ENCODE measurements at places on chromosomes 3 and 15.

DNA sequence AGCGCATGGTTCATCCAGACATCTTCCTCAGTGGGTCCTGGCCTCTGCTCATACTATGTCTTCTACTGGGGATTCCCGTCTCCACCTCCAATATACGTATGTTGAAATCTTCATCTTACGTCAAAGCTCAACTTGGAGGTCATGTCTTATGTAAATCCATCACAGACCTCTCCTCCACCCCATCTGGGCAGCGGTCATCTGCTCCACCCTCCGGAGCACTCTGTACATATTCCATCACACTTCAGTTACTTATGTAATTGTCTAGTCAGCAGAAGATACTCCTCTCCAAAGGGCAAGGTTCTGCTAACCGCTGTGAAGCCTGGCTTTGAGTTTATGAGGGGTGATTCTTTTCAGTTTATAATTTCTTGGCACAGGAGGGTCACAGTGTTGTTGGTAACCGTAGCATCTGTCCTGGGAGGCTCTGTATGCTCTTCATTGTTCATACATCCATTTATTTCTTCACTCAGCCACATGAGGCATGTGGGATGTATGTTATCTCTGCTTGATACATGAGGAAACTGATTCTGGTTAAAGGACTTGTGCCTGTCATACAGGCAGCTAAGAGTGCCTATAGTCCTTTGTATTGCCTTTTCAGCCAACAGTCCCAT is 22.1 kb downstream of the MAP2K1 start:
- no peak for DNase-seq

- DNase-seq, result no peak
Measured at GRCh38 chr3:191369616-191370010, 39.3 kb upstream of the UTS2B start.

- DNase-seq, result no peak
Measured at GRCh38 chr3:105085506-105085905, 281.2 kb upstream of the ALCAM start.

GRCh38 chr15:76196269-76197231 is 114.7 kb downstream of the ETFA start:
- no peak for DNase-seq

GRCh38 chr3:52361898-52362297 is 45.8 kb downstream of the DNAH1 start:
- no peak for DNase-seq

- DNase-seq, result no peak
Measured at GRCh38 chr3:130557336-130558035, 40.5 kb downstream of the COL6A6 start.

DNA sequence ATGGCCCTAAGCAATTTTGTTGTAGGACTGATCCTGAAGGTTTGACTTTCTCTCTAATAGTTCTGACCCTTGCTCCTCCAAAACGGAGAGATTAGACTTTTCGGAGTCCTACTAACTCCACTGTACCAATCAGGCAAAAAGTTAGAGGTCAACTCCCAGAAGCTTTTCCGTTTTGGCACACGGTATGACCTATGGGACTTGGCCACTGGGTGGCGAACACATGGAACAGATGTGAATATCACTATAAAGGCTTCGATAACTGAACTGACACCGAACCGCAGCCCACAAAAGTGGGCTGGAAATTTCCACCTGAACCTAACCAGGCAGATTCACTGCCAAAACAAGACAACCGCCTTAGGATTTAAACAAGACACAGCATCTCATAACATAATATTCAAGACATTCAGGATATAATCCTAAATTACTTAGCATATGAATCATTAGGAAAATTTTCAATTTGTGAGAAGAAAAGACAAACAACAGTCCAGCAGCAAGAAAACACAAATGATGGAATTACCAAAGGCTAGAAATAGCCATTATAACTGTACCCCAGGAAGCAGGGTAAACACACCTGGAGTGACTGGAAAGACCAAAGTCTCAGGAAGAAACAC is 12.2 kb upstream of the TM2D3 start:
- DNase-seq, result no peak

DNA sequence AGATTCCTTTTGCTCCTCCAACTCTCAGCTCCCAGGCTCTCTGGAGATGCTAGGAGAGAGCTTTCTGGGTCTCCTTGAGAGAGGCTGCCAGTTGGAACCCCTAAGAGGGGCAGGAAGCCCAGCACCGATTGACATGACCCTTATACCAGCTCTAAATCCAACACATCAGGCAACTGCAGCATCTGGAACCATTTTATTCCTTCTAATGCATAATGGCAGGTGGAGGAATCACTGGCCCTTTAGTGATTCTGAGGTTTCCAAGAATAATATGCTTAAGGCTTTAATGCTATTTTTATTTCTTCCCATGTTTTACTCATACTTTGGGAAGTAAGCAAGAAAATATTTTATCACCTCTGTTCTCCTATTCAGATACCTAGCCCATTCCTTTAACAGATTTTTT is 60.3 kb upstream of the TEX264 start:
- no peak for DNase-seq

DNA sequence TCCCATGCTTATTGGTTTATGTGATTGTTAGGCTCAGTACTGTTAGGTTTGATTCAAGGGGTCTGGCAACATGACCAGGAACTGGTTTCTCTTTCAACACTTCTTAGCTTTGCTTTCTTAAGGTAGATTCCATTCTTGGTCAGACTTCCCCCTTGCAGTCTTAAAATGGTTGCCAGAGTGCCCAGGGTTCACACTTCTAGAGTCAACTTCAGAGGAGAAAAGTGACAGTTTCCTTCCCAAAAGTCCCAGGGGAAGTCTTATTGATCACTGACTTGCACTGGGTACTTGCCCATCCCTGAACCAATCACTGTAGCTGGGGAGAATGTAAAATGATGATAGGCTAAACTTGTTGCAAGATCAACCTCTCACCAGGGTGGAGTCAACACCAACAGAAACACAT is 14.1 kb downstream of the MGLL start:
- no peak for DNase-seq

DNA sequence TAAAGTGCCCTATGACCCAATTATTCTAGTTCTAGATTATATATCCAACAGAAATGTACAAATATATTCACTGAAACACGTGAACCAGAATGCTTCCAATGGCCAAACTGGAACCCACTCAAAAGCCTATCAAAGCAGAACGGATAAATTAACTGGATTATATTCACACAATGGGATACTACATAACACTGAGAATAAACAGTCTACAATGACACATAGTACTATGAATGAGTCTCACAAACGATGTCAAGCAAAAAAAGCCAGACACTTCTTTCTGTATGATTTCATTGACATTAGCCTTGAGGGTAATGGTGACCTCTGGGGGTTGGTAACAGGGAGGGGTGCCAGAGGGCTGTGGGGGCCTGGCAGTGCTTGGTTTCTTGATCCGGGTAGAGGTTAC is 50.9 kb upstream of the HACD2 start:
- no peak for DNase-seq

DNA sequence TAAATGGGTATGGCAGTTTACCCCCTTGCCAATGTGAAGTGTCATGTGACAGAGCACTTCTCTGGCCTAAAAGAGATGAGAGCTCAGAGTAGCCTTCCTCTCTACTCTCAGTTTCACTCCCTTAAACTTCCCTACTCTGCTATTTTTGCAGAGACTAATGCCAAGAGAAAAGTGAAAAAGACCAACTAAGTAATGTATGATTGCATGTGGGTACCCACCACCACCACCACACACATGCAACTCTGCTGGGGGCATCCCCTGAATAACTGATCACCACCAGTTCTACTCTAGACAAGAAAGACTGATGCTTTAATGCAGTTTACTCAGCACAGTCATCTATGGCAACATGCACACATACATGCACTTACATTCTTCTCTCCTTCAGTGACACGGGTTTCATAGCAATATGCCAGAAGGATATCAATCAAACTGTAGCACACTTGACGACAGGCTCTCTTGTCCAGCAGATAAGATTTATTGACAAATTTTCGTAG is 31.3 kb downstream of the SHQ1 start:
- no peak for DNase-seq

All from NCI-H1417 treated with DMSO at 0.1 percent for 48 hours (cell line).